ENCODE measurements at places on chromosomes 7 and 10.

GRCh38 chr7:44320794-44321371 lies 4.5 kb downstream of the CAMK2B start:
- no peak for DNase-seq

DNA sequence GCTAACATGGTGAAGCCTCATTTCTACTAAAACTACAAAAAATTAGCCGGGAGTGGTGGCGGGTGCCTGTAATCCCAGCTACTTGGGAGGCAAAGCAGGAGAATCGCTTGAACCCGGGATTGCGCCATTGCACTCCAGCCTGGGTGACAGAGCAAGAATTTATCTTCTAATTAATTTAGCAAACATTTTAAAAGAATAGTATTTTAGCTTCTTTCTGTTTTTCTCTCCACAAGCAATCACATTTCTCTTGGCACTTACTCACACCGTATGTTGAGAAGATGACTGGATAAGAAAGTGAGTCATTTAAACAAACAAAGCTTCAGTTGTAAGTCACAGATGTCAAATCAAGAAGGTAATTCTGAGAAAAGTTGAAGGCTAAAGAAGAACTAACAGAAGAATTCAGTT lies 264.0 kb downstream of the ARL4A start:
- peak; percentile 66 for DNase-seq

DNA sequence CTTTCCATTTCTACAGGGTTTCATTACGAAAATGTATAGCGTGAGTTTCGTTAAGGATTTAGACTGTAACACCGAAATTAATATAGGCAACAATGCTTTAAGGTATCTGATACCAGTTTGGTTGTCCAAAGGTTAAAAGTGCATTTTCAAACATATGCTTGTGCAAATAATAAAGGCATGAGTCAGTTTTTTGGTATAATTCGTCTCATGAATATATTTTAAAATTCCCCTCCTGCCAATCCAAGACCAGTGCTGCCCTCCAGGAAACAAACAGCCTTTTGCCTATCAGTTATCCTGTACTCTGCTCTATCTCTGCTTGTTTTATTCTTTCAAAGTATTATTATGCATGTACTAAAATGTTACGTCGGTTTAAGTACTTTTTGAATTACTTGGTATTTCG lies 2.0 kb downstream of the LCOR start:
- DNase-seq, result peak; percentile 27

DNA sequence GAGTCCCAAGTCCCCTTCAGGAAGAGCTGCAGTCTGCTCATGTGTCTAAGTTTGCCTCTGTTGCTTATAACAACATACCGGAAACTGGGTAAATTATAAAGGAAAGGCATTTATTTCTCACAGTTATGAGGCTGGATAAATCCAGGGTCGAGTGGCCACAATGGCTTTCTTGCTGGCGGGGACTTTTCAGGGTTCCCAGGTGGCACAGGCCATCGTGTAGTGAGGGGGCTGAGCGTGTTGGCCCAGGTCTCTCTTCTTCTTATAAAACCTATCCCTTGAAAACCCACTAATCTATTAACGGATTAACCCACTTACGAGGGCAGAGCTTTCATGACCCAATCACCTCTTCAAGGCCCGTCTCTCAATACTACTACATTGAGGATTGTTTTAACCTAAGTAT lies 8.7 kb downstream of the VIPR2 start:
- DNase-seq, result no peak

DNA sequence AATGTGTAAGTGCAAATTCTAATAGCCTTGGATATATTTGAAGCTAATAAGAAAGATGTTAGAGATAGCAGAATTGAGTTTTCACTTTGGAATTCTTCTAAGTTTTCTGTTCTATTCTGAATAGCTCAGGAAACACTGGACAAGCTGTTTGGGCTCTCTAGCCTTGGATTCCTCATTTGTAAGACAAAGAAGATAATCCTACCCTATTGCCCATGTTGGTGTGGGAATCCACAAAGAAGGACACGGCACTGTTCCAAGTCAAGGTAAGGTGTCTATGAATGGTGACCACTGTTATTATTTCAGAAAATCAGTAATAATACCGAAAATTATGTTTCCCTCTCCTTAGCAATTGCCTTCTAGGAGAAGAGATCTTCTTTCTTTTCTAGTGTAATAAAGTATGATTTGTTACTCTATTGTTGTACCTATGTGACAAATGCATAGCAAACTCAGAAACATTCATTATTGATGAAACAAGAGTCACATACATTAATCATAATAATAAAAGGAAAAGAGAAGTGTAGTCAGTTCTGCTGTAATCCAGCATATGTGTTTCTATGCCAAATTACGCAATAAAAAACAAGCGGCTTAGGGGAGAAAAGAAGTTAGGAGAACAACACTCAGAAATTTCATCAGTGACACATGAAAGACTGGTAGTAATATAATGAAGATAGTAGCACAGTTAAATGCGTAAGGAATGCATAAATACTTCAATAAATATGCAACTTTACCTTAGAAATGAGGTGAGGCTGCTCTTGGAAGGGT lies 1012.3 kb upstream of the PHF14 start:
- no peak for DNase-seq

Measured in fibroblast of the aortic adventitia (primary cell).